ENCODE measurements at places on chromosomes 5 and 9.

DNA sequence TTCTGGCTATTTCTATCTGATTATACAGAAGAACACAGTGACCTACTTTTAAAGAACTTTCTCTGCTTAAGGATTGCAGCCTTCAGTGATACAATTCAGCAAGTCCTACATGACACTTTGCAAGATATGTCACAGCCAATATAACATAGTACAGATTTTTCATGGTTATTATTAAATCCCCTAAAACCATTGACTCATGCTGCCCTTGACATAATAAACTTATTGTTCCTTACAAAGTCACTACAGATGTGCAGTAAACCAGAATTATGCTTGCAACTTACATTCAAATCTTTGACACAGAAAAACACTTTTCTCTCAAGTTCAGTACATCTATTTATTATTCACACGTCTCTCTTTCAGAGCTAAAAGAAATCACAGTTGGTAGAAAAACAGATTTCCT lies 1136.3 kb upstream of the ACO1 start:
- no peak for DNase-seq

GRCh38 chr9:99056886-99057664 lies 47.8 kb upstream of the TGFBR1 start:
- no peak for DNase-seq

- no peak for DNase-seq
Measured at GRCh38 chr5:16065831-16066230, 113.8 kb downstream of the MARCHF11 start.

GRCh38 chr9:108900176-108900575 lies 33.7 kb downstream of the ELP1 start:
- DNase-seq: no peak

- DNase-seq: no peak
Measured at GRCh38 chr5:68268101-68268851, 52.7 kb downstream of the PIK3R1 start.
